ENCODE measurements at places on chromosomes 11 and 22.

DNA sequence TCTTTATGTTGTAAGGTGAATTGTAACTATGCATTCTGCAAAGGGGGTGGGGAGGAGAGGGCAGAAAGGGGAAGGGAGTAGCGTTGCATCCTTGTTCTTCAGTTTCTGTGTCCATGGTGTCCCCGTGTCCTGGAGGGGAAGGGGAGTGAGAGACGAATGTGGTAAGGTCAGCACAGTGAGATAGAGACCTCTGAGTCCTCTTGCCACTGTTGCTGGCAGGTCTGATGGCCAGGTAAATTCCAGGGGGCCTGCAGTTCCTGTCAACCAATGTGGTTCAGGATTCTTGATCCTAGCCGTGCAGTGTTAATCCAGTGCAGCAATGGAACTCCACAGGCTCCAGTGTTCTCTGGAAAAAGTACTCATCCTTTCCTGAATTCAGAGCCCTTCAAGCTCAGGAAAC lies 14.6 kb upstream of the ADSL start:
- no peak for DNase-seq

DNA sequence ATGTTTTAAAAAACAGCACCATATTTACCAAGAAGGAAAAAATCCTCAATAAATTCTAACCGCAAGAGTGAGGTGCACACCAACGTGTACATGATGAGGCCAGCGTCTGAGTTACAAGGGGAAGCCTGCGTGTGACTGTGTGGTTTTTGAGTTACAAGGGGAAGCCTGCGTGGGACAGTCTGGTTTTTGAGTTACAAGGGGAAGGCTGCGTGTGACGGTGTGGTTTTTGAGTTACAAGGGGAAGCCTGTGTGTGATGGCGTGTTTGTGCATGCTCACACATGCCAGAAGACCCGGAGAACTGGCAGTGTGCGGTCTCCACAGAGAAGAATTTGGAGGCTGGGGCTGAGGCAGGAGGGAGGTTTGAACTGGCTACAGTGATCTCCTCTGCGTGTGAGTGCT lies 1376.4 kb downstream of the TBC1D22A start:
- DNase-seq, result no peak

- no peak for DNase-seq
Observed at GRCh38 chr11:120284272-120284671, 40.8 kb upstream of the TLCD5 start.

DNA sequence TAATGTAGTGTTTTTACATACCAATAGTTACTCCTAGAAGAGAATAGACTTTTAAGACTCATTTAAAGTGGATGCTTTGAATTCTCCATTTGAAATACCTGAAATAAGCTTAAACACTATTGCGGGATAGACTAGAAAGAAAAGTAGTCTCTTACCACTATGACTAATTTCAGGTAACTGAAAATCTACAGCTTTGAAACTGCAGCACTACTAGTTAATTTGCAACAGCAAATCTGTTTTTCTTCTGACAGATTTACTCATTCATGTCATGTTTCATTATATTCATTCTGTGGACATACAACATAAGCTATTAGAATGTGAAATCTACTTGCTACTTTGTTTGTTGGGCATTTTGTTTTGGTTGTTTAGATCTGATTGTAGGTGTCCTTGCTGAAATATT lies 153.6 kb downstream of the MAML2 start:
- no peak for DNase-seq

- no peak for DNase-seq
Observed at GRCh38 chr11:75244052-75244814, 3.7 kb downstream of the TPBGL start.

- DNase-seq, result no peak
Observed at GRCh38 chr11:126732981-126733380, 267.6 kb downstream of the KIRREL3 start.

DNA sequence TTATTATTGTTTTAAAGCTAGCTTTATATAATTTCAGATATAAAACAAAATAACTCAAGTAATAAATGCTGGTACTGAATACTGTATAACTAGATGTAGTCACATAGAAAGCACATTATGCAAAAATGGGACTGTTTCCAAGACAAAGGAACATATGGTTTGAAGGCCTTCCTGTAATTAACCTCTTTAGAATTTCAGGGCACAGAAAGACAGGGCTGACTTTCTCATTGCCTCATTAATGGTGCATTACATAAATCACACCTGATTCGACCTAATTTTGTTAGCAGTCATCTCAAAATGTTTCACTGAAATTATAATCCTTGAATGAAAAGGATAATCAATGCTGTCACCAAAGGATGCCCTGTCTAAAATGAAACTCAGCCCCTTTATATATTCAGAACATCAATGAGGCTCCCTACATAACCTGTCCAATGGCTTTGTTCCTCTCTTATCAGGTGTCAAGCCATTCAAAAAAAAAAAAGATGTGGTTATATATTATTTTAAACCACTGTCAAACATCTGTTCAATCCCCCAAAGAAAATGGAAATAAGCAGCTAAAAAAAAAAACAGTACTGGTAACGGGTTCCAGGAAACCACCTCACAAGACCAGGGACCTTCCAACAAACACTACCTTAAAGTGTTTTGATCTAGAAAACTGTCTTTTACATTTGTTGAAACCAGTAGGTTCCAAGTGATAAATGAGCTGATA lies 77.4 kb downstream of the FAM168A start:
- DNase-seq, result no peak

GRCh38 chr11:95266751-95267374 lies 35.9 kb upstream of the SESN3 start:
- DNase-seq, result no peak

- no peak for DNase-seq
Observed at GRCh38 chr22:47161631-47162030, 399.2 kb downstream of the TBC1D22A start.

DNA sequence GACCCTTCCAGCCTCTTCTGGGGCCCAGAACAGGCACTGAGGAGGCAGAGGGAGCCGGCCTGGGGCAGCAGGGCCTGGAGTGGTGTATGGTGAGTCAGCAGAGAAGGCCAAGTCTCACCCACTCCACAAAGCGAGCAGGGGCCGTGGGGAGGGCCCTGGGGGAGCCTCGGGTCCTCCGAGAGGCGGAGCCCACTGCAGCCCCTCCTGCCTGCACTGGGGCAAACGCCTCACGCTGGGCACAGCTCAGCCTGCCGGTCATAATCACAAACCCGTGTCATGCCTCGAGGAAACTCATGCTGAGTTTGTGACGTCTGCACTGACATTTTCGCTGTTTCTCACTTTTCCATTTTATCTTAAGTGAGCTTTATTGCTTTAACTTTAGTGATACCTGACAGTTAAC lies 38.4 kb downstream of the TOLLIP start:
- no peak for DNase-seq

GRCh38 chr22:29369460-29369859 lies 18.9 kb downstream of the AP1B1 start:
- DNase-seq, result no peak

DNA sequence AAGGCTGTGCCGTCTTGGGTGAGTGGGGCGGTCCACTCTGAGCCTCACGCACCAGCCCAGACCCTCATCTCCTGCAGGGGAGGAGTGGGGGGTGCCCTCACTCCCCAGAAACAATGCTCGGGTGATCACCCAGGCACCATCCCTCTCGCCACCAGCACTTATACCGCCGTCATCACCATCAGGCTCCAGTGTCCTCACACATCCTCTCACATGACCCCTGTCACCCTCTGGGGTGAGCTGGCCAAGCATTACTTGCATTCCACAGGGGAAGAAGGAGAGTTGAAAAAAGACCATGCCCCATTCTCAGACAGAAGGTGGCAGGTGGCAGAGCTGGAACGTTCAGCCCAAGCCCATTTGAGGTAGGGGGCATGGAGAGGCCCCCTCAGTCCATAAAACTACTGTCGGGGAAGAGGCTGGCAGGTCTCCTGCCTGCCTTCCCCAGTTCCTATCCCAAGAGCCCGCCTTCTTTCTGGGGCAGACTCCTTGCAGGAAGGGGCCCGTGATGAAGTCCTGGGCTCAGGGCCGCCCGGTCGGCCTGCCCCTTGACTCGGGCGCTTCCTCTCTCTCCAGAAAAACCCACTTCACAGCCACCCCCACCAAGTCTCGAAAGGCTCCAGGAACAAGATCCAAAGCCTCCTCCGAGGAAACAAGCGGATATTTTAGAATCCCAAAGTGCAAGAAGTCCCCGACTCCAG lies 153.3 kb downstream of the DSCAML1 start:
- no peak for DNase-seq

DNA sequence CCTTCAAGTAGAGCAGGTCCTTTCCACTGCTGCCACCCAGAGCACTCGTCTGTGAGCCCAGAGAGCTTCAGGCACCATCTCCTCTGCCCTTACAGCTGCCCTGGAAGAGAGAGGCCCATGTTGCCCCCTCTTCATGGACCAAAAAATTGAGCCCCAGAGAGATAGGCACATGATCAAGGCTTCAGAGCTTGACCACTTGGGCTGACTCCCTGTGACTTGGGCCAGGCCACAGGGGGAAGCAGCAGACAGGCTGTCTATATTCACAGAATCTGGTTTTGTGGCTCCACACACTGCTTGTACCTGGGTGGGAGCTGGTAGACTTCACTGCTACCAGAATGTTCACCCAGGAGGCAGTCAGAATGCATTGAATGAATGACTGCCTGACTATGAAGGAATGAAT lies 58.2 kb downstream of the SMIM38 start:
- no peak for DNase-seq

GRCh38 chr11:70229737-70230136 lies 26.6 kb downstream of the FADD start:
- no peak for DNase-seq

DNA sequence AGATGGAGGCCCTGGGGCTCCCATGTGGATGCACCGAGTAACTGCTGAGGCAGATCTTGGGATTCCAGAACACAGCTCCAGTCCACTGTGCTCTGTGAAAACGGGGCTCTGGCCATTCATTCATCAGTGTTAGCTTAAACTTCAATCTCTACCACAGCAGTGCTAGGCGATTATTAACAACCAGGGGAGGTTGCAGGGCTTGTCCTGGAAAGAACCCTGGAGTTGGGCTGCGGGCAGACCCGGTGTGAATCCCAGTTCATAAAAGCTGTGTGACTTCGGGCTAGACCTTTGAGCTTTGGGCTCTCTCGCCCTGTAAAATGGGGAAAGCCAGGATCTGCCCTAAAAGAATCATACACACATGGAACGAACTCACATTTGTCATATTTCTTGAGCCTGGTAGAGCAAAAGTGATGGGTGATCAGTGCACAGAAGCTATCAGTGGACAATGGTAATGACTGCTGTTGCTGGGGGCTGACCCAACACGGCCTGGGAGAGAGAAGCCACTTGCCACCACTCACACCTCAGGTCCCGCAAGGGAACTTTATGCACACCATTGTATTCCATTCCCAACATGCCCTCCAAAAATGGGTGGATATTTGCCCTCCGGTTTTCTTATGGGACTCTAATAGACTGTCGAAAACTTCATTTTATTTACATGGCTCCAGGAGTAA lies 15.6 kb upstream of the CRYBB3 start:
- no peak for DNase-seq

- DNase-seq, result no peak
Observed at GRCh38 chr11:87892291-87892690, 283.0 kb downstream of the RAB38 start.

- no peak for DNase-seq
Observed at GRCh38 chr11:130070846-130071200, 1.1 kb downstream of the APLP2 start.

DNA sequence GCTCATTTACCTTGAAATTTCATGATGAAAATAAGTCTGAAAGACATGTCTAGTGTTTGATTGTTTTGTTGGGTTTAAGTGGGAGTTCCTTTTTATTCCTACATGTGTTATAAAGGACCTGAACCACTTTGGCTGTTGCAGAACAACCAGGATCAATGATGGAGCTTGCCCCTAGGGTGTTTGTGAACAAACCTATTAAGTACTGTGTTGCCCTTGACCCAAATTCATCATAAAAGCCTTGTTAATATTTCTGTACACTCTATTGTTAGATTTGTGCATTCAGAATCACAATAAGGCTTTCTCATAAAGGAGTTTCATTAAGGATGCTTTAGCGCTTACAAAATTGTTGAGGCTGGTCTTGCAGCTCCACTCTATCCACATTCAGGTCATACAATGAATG lies 452.6 kb downstream of the NELL1 start:
- DNase-seq, result no peak

DNA sequence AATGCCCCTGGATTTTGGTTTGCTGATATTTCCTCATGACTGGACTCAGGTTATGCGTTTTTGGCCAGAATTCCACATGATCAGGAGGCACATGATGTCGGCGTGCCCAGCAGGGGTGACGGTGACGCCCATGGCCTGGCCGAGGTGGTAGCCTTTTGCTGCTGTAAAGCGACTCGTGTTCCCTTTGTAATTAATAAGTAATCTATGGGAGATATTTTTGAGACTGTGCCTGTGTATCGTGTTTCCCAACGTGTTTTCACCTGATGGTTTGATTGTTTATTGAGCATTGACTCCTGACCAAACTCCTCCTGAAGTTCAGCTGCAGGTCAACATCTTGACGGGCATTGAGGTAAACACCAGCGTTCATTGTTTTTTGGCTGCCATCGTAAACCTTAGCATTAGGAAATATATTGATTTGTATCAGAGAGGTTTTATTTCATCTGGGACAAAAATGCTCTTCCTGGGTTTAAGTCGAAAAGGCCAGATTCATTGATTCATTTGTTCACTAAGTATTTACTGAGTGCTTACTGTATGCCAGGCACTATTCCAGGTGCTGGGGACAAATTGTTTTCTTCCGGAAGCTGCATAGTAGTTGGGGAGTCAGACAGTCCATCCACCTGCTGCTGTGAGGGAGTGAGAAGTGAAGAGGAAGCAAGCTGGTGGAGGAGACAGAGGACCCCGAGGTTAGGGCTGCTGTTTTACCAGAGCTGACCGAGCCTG lies 23.6 kb downstream of the DCPS start:
- no peak for DNase-seq

DNA sequence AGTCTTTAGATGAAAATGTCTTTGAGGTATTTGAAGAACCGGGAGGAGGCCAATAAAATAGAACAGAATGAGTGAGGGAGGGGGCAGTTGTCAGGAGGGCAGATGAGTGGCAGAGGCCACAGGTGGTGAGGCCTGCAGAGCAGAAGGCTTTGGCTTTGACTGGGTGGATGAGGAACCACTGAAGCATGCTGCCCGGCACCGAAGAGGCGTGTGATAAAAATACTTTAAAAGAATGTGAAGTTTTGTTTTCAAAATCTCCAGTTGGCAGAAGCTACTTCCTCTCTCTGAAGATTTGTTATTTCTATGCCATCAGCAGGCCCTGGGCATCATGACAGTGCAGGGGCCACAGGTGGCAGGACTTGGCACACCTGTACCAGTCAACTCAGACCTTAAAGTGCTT lies 6.3 kb downstream of the MS4A12 start:
- DNase-seq, result no peak
